ENCODE measurements at places on chromosomes 6 and 20. TPM values are rescaled to one million over a fixed set of nuclear protein-coding genes. Genes with fewer than 3 reads are reported as not detected.

The HLA-DQA1 gene
- not detected for total RNA-seq

The THBD gene
- not detected for total RNA-seq

The FBXO5 gene
- 38.7 TPM for total RNA-seq

The NRSN1 gene
- total RNA-seq = not detected

The MGME1 gene
- 34.9 TPM for total RNA-seq
